RPMI7951 (cell line): ENCODE measurements at places on chromosomes 16 and 17. TPM values are rescaled to one million over a fixed set of nuclear protein-coding genes. Genes with fewer than 3 reads are reported as not detected.

DNA sequence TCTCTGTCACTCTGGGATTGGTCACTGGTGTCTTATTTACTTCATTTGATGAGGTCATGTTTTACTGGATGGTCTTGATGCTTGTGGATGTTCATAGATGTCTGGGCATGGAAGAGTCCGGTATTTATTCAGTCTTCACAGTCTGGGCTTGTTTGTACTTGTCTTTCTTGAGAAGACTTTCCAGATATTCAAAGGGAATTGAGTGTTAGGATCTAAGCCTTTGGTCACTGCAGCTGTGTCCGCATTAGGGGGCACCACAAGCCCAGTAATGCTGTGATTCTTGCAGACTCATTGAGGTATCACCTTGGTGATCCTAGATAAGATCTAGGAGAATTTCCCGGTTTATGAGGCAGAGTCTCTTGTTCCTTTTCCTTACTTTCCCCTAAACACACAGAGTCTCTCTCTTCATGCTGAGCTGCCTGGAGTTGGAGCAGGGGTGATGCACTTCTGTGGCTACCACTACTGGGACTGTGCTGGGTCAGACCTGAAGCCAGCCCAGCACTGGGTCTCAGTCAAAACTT is 214.7 kb downstream of the SPECC1 start:
- DNase-seq: peak; percentile 45

DNA sequence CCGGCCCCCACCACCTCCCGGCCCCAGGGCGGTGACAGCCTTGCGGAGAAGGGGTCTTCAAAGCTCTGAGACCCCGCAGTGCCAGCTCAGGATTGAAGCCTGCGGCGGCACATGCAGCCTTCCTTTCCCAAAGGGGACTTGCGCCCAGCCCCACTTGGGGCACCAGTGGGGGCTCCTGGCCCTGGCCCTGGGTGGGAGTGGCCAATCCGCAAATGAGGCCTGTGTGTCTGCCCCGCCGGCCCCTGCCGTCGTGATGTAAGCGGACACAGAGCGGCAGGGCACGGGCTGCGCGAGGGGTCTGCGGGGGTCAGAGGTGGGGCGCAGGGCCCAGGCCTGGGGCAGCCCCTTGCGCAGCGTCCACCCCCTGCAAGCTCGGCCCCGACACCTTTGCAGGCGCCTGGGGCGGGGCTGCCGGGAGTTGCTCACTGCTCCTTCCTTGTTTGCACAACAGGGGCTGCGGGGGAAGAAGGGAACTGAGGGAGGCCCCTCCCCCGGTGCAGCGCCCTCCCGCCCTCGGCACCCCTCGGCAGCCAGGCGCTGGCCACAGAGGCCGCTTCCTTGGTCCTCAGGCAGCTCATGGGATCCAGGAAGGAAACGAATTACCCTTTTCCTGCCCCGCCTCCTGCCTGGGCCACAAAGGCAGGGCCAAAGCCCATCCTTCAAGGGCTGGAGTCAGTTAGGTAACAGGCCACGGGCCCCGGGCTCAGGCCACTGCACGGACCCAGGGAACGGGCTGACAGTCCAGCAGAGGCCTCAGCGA is 2.9 kb downstream of the SLC16A3 start:
- peak; percentile 62 for DNase-seq

GRCh38 chr16:17939723-17940122 is 396.8 kb downstream of the NPIPA8 start:
- DNase-seq: no peak

DNA sequence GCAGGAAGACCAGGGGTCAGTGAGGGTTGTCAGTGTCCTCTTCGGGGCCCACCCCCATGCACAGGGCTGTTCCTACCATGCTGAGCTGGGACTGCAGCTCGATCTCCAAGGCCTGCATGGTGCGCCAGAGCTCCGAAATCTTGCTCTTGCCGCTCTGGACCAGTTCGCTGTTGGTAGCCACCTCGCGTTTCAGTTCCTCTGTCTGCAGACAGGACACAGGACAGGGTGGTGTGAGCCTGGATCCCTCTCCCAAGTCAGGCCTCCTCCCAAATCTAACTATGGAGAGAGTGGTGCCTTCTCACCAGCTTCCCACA is 90.9 kb downstream of the GOSR1 start:
- DNase-seq: no peak

GRCh38 chr17:49239963-49240362 is 9.4 kb upstream of the PHOSPHO1 start:
- no peak for DNase-seq

DNA sequence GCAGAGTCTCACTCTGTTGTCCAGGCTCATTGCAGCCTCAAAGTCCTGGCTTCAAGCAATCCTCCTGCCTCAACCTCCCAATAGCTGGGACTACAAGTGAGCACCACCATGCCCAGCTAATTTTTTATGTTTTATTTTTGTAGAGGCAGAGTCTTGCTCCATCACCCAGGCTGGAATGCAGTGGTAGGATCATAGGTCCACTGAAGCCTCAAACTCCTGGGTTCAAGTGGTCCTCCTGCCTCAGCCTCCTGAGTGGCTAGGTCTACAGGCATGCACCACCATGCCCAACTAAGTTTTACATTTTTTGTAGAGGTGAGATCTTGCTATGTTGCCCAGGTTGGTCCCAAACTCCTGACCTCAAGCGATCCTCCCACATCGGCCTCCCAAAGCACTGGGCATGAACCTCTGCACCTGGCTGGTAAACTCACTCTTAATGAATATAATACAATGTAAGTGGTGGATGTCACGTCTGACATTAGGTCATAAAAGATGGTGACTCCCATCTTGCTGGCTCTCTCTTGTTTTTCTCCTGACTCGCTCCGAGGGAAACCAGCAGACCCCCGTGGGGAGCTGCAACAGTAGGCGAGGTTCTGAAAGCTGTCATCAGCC is 126.2 kb downstream of the IRX3 start:
- no peak for DNase-seq

C17orf113 gene
- total RNA-seq: 0.10 and 0.24 TPM in 2 replicates

GRCh38 chr16:16092925-16093627 is 130.2 kb downstream of the ABCC6 start:
- DNase-seq: no peak

GRCh38 chr17:43753493-43754129 is 5.0 kb downstream of the SOST start:
- DNase-seq: peak; percentile 69

KCNJ18 gene
- not detected in 2 replicates for total RNA-seq

GAS2L2 gene
- not detected in 2 replicates for total RNA-seq

MYH1 gene
- total RNA-seq: not detected in 2 replicates

CDH8 gene
- total RNA-seq: 0.20 and 1.3 TPM in 2 replicates

TPSAB1 gene
- total RNA-seq: 0.39 and 0.72 TPM in 2 replicates

PPM1E gene
- 0.20 and 0.24 TPM in 2 replicates for total RNA-seq

KRT25 gene
- not detected in 2 replicates for total RNA-seq

NUPR1 gene
- 5.8 and 10.9 TPM in 2 replicates for total RNA-seq

- peak; percentile 89 for DNase-seq
Observed at GRCh38 chr16:58614212-58614611, 15.4 kb downstream of the CNOT1 start.

GRCh38 chr16:53504665-53505064 is 1.7 kb upstream of the AKTIP start:
- DNase-seq: peak; percentile 84

DNA sequence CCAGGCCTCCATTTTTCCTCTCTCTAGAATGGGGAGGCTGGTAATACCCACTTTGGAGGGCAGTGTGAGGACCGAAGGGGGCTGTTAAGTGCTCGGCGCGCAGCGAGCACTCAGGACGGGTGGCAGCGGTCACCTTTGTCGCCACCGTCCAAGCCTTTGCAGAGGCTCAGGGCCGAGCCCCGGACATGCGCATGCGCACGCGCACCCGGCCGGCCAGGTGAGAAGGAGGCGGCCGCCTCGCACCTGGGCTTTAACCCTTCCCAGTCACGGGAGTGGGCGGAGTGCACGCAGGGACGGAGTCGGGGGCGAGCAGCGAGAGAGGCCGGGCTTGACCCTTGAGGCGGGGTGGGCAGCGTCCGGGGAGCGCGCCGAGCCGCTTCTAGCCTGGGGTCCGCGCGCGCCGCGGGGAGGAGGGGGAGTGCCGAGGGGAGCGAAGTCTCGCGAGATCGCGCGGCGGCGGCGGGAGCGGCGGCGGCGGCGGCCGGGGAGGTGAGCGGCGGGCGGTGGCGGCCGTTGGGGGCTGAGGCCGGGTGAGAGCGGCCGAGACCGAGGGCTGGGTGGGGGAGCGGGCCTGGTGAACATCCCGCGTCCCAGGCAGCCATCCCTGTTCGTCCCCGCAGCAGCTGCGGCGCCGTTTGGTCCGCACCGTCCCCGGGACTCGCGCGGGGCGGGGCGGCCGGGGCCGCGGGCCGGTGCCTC is at the start of gene MRTFB:
Gene MRTFB (plus strand): TSS at position 443 of the 699 bp plus-strand sequence. CDS start 69,288 bp downstream, outside the sequence.
- DNase-seq: peak; percentile 63

- no peak for DNase-seq
Observed at GRCh38 chr17:28242791-28243190, 76.2 kb upstream of the TMEM97 start.

- no peak for DNase-seq
Observed at GRCh38 chr16:73888840-73889490, 407.6 kb upstream of the PSMD7 start.

GRCh38 chr17:79707931-79708891 is 22.5 kb upstream of the ENPP7 start:
- peak; percentile 17 for DNase-seq

SERPINF2 gene
- total RNA-seq: under 0.01 and 0.24 TPM in 2 replicates

- DNase-seq: no peak
Observed at GRCh38 chr17:20266806-20267458, 200.4 kb downstream of the LGALS9B start.

CACNG1 gene
- not detected in 2 replicates for total RNA-seq

DNA sequence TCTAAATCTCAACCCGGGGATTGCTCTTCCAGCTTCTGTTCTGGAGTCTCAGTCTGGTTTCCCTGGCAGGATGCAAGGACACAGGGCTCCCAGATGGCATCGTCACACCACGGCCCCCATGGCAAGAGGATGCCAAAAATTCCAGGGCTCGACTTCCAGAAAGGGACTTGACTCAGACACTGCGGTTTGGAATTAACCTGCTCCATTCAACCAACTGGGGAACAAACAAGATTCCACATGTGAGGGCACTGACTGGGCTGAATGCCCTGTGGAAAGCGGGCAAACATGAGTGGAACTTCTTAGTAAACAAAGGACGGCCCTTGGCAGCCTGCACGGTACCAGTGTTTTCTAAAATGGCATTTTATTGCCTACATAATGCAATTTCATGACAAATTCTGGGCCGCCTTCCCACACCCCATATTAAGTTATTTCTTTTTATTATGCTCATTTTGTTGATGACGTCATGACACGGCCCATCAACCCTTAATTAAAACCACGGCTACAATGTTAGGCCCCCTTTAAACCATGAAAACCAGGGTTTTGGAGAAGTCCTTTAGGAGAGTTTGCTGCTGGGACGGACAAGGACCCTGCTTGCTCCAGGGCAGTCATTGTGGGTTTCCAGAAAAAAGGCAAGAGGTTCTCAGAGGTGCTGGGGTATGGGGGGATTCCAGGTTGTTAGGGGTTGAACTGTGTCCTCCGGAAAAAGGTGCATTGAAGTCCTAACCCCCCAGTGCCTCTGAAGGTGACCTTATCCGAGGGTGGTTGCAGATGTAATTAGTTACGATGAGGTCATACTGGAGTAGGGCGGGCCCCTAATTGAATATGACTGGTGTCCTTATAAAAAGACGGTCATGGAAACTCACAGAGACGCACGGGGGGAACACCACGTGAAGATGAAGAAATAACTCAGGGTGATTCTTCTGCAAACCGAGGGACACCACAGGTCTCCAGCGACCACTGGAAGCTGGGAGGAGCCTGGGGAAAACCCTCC is 205.6 kb downstream of the FOXL1 start:
- DNase-seq: peak; percentile 91

ZNF469 gene
- total RNA-seq: 0.12 and 0.39 TPM in 2 replicates

GRCh38 chr16:20799599-20799998 is 6.7 kb downstream of the ERI2 start:
- no peak for DNase-seq
